ENCODE measurements at places on chromosomes 4 and X.

GRCh38 chr4:3677748-3678070 lies 88.5 kb upstream of the ADRA2C start:
- no peak for DNase-seq

DNA sequence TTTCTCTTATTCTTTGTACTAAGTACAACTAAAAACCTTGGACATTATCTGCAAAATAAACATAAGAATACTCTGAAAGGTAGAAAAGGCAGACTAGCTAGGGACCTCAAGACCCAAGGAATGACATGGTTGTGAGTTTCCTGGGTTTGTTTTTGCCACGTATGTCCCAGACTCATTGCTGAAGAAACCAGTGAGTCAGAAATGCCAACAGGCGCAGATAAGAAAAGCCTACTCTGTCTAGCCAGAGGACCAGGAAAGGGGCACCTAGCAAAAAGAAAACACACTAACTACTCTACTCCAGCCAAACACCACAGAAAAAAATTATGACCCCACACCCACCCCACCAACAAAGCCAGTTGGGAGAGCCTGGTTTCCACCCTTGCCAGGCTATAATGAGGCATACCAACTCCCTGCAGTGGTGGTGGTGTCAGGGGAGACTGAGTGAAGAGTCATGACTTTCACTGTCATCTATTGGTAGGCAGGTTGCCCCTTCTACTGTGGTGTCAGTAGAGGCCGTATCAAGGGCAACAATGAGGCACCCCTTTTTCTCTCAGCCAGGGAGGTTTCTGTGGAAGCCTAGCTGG lies 10.9 kb downstream of the MTMR1 start:
- no peak for DNase-seq

DNA sequence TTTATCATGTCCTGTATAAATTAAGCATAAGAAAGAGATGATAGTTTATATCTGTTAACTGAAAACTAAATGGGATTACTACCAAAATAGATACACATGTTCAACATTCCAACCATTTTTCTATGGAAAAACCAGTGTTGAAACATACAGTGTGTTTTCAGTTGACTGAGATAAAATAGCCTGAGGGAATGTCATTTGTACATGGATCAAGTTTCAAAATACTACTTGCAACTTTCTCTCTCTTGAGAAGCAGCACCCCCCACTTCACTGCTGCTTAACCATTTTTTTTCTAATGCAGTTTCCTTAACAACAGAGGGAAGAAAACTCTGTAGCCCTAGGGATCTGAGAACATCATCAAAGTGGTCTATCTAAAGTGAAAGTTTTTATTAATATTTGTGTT lies 70.8 kb downstream of the NPNT start:
- DNase-seq, result no peak

- DNase-seq, result no peak
These were observed 552.6 kb downstream of the PPARGC1A start for GRCh38 chr4:23337292-23337691.

GRCh38 chr4:1113311-1114009 lies at the start of gene RNF212:
Gene RNF212, minus strand, starts transcription at chr4:1113564. Its CDS starts 100 bp downstream, at chr4:1113464.
- no peak for DNase-seq

- no peak for DNase-seq
These were observed 144.9 kb downstream of the PJA1 start for GRCh38 chrX:69020316-69020715.

- peak; percentile 19 for DNase-seq
These were observed 76.9 kb upstream of the SCOC start for GRCh38 chr4:140296335-140297220.

DNA sequence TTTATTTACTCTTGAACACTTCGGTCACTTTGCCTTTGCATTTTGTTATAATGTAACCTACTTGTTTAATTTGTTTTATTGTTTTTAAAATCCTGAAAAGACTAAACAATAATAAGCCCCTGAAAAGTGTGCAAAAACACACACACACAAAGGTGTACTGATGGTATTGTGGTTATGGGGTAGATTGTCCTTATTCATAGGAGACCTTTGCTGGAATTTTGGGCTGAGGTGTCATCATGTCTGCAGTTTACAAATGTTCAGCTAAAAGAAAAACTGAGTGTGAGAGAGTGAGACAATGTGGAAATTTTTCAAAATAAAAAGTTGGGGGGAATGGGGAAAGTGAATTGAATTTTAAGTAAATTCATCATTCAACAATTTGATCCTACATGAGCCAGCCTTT lies 174.9 kb downstream of the QDPR start:
- no peak for DNase-seq

DNA sequence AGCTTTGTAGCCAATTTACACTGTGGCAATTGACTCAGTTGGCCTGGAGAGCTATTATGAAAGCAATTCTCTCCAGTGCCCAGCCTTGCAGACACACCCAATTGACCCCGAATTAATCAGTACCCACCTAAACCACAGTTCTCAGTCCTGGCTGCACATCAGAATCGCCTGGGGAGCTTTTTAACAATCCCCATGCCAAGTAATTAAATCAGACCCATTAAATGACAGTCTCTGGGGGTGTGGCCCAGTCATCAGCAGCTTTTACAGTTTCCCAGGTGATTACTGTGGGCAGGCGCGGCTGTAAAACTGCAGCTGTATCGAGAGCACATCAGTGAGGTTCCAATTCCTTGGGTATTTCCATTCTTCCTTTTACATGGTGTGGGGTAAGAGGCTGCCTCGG lies 460.9 kb upstream of the FAT1 start:
- no peak for DNase-seq

GRCh38 chr4:41358647-41359421 lies 102.1 kb downstream of the UCHL1 start:
- DNase-seq, result peak; percentile 67

GRCh38 chr4:159413306-159413943 lies 310.5 kb downstream of the RAPGEF2 start:
- no peak for DNase-seq

DNA sequence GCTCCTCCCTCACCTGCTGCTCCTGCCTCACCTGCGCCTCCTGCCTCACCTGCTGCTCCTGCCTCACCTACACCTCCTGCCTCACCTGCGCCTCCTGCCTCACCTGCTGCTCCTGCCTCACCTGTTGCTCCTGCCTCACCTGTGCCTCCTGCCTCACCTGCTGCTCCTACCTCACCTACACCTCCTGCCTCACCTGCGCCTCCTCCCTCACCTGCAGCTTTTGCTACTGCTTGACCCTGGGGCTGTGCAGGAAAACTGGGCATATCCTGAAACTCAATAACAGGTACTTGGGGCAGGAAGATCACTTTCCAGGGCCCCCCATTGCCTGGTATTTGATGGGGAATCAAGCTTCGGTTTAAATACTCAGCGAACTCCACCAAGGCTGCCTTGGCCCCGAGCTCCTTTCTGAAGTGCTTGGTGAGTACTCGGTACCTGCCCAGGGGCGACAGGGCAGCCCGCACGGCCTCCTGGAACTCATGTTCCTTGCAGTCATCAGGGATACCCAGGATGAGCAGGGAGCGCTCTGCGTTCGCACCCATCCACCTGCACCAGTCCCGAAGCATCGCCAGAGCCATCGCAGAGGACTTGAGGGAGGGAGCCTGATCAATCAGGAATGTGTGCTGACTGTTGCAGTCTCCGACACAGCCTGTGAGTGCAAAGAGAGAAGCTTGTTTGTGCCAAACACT lies 2.7 kb downstream of the PNMA6E start:
- DNase-seq, result no peak

- DNase-seq, result no peak
These were observed 5.8 kb downstream of the MECP2 start for GRCh38 chrX:154091678-154092077.

- DNase-seq, result no peak
These were observed 133.3 kb downstream of the STIM2 start for GRCh38 chr4:26993967-26994366.

GRCh38 chrX:136209016-136209738 lies 42.0 kb downstream of the MAP7D3 start:
- no peak for DNase-seq

GRCh38 chr4:40769266-40769665 lies 19.5 kb downstream of the NSUN7 start:
- DNase-seq, result no peak

- DNase-seq, result no peak
These were observed 123.5 kb upstream of the JADE1 start for GRCh38 chr4:128686032-128686465.

Measured in NCI-H187 (cell line).